ENCODE measurements at places on chromosomes 13 and 19.

GRCh38 chr19:47020132-47020805 lies 632 bp downstream of the NPAS1 start:
- DNase-seq, result no peak

- no peak for DNase-seq
Observed at GRCh38 chr13:83452292-83452950, 429.9 kb downstream of the SLITRK1 start.

DNA sequence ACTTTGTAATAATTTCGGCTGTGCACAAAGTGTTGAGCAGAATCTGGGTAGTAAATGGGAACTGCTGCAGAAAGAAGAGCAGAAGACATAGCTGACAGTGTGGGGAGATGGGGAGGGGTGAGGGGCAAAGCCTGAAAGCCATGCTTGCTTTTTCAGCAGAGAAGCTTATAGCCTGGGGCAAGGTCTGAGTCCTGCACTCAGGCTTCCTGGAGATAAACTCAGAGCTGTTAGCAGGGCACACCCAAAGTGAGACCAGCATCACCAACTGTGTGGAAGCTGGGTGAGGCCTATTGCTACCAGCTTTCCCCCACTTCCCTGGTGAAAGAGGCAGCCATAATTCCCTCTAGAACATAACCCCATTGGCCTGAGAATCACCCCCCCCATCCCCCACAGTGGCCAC lies 15.6 kb upstream of the LHFPL6 start:
- DNase-seq, result no peak

DNA sequence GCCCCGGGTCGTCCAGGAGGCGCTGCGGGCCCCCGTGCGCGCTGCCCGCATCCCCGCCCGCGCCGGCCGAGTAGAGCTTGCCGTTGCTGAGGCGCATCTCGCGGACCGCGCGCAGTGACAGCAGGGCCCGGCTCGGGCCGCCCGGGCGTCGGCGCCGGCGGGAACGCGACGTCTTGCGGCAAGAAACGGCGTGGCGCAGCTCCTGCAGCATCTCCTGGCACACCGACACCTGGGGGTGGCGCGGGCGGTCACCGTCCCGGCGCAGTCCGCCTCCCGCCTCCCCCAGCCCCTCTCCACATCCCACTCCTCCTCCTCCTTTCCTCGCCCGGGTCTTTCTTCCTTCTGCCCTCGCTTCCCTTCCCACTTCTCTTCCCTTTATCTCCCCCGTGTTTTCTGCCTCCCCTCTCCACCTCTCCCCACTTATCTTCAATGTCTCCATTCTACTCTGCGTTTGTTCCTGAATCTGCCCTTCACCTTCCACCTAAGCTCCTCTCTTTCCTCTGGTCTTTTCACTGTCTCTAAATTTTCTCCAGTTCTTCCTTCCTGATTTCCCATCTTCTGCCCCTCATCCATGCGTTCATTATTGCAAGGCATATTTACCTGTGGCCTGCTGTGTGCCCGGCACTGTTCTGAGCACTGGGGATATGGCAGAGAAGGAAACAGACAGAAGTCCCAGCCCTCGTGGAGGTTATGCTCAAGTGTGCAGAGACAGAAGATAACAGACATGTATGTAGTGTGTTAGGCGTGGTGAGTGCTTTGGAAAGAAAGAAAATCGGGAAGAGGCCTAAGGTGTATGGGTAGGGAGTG lies 5.2 kb upstream of the ATP1A3 start:
- DNase-seq, result no peak

DNA sequence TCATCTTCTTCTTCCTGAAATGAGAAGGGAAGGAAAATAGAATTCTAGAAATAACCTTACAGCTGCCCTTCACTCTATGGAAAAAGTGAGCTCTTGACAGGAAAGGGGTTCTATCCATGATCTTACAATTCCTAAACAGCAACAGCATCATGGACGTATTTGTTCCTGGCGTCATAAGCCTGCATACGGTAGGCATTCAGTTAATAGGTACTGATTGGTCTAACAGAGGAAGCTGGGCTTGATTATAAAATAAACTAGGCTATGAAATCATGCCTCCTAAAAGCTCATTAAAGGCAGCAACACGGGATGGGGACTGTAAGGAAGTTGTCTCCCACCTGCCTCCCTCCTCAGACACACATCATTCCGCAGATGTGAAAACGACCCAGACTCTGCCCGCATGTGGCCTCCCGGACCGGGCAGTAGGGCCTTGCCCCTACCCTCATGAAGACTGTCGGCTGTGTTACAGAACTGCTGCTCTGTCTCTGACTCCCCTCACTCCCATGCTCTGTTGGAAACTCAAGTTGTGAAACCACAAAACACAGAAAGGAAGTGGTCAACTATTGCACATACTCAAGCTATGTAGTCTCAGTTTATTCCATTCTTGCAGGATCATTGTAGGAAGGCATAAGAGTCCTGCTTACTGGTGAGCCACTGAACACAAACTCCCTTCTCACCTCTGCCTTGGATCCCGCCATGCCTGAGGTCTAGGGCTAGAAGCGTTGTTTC lies 129.8 kb downstream of the DLEU7 start:
- DNase-seq, result peak; percentile 85

- peak; percentile 7 for DNase-seq
Observed at GRCh38 chr13:68046903-68047302, 816.8 kb upstream of the PCDH9 start.

DNA sequence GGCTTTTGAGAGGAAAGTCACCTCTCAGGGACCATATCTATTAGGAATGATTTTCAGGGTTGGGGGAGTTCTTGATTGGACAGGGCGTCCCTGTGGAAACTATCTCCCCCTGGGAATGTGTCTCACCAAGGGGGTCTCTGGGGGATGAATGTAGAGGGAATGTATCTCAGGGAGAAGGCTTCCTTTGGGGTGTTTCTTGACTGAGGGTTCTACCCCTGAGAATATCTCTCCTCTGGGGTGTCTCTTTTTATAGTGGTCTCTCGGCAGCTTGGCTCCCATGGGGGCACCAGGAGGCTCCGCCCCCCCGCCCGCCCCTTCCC lies 1.0 kb downstream of the RTBDN start:
- DNase-seq, result no peak

DNA sequence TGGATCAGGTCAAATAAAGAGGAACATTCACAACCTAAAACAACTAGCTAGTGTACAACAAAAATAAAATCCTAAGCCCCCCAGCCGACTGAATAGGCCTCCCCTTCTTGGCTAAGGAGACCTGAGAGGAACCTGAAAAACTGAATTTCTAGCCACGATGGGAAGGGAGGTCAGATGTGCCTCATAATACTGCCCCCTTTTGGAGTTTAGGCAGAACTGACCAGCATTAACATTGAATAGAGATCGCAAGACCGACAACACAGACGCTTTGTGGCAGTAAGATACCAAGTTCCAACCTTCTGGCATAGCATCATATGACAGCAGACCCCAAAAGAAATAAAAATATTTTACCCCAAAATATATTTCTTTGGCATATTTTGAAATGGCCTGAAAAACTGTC lies 15.9 kb downstream of the CBY2 start:
- DNase-seq, result peak; percentile 23

- DNase-seq, result no peak
Observed at GRCh38 chr13:34655554-34655953, 286.5 kb upstream of the NBEA start.

- DNase-seq, result peak; percentile 87
Observed at GRCh38 chr19:2015608-2015950, at the start of gene BTBD2. Gene BTBD2 (minus strand): TSS chr19:2015714. CDS start chr19:2015703, 11 bp downstream.

DNA sequence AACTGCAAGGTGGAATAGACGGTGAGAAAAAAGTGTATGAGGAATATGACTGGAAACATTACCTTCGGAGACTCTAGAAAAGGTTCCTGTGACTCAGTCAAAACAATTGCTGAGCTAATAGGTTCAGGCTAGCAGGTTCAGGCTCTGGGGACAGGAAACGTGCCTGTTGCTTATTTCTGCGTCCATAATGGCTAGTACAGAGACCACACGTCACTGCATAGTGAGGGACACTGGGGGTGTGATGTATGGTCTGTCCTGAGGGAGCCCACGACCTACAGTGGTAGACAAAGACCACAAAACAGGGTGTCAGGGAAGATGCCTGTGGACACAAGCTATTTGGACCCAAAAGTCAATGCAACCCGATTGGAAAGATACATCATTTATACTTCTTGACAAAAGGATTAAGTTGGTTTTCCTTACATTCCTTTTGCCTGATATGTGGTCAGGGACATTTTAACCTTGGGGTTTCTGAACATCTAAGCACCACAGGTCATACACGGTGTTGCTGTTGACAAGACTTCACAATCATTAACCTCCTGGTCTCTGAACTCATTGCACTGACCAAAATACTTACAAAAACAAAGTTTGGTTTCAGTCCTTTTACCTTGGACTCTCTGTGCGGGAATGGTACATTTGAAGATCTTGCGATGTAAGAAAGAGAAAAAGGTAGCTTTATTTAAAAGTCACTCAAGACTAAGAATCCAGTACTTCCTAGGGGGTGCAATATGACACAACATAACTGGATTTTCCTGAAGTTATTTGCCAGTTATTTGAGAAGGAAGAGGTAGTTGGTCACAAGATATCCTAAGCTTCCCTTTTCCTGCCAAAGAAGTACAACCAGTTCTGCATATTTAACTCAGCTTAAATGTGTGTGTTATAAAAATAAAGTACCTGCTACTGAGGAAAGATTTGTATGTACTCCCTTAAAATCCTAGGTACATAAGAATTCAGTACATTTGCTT lies 20.0 kb downstream of the CRYL1 start:
- DNase-seq, result no peak

DNA sequence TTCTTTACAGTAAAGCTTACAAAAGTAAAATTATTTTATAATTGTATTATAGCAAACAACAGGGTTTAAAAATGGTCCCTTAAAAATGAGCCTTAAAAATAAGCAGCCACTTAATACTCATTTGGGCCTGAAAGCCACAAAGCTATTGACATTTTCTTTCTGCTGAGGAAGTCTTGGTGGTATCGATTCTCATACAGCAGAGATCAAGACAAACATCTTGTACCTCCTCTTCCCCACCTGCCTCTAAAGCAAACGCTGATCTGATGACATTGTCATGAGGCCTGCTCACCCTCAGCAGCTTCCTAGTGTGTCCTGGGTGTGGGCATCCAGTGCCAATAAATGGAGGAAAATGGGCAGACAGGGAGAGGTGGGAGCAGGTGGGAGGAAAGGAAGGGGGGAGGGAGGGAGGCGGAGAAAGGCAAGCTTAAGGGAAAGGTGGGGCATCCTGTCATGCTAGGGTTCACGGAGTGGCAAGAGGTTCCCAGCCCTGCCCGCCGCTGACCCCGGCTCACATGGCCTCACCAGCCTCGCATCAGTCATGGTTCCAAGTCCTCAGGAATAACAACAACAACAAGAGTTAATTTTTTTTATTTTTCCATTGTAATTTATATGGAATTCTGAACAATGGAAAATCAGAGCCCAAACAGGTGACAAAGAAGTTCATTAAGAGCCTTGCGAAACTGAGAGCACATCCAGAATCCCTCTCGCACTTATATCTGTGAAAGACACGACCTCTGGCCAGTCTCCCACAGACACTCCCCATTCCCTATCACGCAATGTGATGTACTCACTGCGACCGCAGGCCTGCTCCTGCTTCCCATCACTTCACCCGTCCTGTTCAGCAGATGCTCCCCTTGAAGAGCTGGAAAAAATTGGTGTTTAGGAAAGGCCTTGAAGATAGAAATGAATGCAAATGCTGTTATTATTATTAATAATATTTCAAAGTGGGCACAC lies 15.1 kb upstream of the ATP11A start:
- no peak for DNase-seq

DNA sequence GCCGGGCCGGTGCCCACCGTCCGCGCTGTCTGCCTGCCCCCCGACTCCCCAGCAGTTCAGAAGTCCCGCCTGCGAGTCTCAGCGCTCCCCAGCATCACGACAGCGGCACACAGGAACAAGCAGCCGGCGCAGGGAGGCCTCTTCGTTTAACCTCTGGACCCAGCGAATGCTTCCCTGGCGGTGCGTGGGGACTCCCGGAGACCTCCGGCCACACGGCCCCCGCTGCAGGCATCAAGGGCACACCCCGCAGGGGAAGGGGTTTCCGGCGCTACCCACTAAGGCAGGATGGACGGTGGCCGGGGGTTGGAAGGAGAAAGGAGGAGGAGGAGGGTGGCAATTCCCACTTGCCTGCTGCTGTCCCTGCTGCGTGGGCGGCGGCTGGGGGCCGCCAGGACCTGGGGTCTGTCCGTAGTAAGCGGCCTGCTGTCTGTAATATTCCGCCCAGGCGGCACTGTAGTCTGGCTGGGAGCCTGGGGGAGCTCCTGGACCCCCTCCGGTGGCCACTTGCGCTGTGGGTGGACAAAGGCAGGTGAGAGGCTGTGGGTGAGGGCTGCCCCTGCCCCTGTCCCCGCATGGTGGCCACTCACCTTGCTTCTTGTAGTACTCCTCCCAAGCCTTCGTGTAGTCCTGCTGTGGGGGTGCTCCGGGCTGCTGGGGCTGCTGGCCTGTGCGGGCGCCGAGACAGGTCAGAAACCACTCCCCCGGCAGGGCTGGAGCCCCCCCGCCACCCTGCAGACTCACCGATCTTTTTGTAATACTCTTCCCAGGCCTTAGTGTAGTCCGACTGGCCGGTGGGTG lies 9.6 kb downstream of the KHSRP start:
- DNase-seq, result no peak
